ENCODE measurements at places on chromosomes 3 and 15.

GRCh38 chr15:58203537-58203936 is 65.4 kb downstream of the AQP9 start:
- no peak overlapping the region for H3K4me3 ChIP-seq
- H3K27ac ChIP-seq = no peak overlapping the region
- H3K4me1 ChIP-seq = no peaks in the 10 kb centered on the region
- H3K27me3 ChIP-seq = no peaks in the 10 kb centered on the region
- DNase-seq = no peak

DNA sequence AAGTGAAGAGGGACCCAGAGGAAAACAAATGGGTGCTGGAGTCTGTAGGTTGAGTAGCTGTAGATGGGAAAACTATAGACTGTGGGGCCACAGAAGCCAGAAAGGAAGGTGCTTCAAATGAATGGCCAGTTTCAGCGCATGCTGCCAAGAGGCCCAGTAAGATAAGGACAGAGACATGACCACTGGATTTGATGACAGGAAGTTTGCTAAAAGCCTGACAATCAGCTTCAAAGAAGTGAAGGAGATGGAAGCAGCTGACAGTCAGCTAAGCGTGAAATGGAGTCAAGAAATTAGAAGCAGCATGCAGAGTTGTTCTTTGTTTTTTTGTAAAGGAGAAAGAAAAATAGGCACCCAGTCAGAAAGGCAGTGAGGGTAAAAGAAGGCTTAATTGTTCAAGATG is 24.9 kb downstream of the TXNRD3 start:
- H3K4me1 ChIP-seq = peaks cover 2% of the 10 kb centered on the region
- no peak overlapping the region for H3K27ac ChIP-seq
- no peak overlapping the region for H3K4me3 ChIP-seq
- no peaks in the 10 kb centered on the region for H3K36me3 ChIP-seq
- DNase-seq = peak; percentile 27
- no peaks in the 10 kb centered on the region for H3K27me3 ChIP-seq

GRCh38 chr15:58438956-58439355 is 7.2 kb downstream of the LIPC start:
- H3K27ac ChIP-seq = no peak overlapping the region
- DNase-seq = peak; percentile 66
- no peaks in the 10 kb centered on the region for H3K36me3 ChIP-seq
- peaks cover 14% of the 10 kb centered on the region for H3K4me1 ChIP-seq
- no peaks in the 10 kb centered on the region for H3K27me3 ChIP-seq
- H3K4me3 ChIP-seq = no peak overlapping the region

GRCh38 chr3:54530944-54531343 is 396.9 kb downstream of the LRTM1 start:
- no peak overlapping the region for H3K27ac ChIP-seq
- no peaks in the 10 kb centered on the region for H3K36me3 ChIP-seq
- no peak for DNase-seq

DNA sequence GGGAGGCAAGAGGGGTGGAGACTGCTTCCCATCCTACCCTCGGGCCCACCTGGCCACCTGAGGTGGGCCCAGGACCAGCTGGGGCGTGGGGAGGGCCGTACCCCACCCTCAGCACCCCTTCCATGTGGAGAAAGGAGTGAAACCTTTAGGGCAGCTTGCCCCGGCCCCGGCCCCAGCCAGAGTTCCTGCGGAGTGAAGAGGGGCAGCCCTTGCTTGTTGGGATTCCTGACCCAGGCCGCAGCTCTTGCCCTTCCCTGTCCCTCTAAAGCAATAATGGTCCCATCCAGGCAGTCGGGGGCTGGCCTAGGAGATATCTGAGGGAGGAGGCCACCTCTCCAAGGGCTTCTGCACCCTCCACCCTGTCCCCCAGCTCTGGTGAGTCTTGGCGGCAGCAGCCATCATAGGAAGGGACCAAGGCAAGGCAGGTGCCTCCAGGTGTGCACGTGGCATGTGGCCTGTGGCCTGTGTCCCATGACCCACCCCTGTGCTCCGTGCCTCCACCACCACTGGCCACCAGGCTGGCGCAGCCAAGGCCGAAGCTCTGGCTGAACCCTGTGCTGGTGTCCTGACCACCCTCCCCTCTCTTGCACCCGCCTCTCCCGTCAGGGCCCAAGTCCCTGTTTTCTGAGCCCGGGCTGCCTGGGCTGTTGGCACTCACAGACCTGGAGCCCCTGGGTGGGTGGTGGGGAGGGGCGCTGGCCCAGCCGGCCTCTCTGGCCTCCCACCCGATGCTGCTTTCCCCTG is 2.2 kb upstream of the FES start:
- no peak overlapping the region for H3K4me3 ChIP-seq
- H3K27me3 ChIP-seq = no peaks in the 10 kb centered on the region
- H3K27ac ChIP-seq = no peak overlapping the region

- no peak overlapping the region for H3K4me3 ChIP-seq
- no peak for DNase-seq
- H3K4me1 ChIP-seq = no peaks in the 10 kb centered on the region
- H3K27me3 ChIP-seq = no peaks in the 10 kb centered on the region
- no peak overlapping the region for H3K27ac ChIP-seq
- H3K36me3 ChIP-seq = no peaks in the 10 kb centered on the region
These were observed 32.5 kb downstream of the GMNC start for GRCh38 chr3:190830031-190830430.

DNA sequence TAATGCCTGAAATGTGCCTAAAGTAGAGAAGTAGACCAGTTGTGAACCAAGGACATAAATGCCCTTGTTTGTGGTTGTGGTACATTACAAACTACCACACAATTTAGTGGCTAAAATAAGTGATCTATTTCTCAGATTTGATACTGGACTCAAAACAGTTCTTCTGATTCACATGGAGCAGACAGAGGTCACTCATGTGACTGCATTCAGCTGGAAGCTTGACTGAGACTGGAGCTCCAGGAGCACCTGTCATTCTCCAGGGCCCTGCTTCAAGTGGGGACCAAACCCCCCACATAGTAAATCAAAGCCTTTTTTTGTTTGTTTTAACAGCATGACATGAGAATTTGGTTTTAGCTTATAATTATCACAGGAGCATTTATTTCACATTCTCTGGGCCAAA is 301.2 kb downstream of the OXSM start:
- H3K27me3 ChIP-seq = no peaks in the 10 kb centered on the region
- no peak for DNase-seq
- no peak overlapping the region for H3K4me3 ChIP-seq
- H3K27ac ChIP-seq = no peak overlapping the region
- no peaks in the 10 kb centered on the region for H3K36me3 ChIP-seq

- H3K4me3 ChIP-seq = no peak overlapping the region
- H3K27ac ChIP-seq = no peak overlapping the region
- H3K27me3 ChIP-seq = no peaks in the 10 kb centered on the region
These were observed 21.5 kb downstream of the SSUH2 start for GRCh38 chr3:8622873-8623691.

GRCh38 chr15:38129531-38130204 is 123.0 kb upstream of the SPRED1 start:
- no peak overlapping the region for H3K27ac ChIP-seq
- H3K4me3 ChIP-seq = no peak overlapping the region
- H3K36me3 ChIP-seq = no peaks in the 10 kb centered on the region
- H3K27me3 ChIP-seq = no peaks in the 10 kb centered on the region

DNA sequence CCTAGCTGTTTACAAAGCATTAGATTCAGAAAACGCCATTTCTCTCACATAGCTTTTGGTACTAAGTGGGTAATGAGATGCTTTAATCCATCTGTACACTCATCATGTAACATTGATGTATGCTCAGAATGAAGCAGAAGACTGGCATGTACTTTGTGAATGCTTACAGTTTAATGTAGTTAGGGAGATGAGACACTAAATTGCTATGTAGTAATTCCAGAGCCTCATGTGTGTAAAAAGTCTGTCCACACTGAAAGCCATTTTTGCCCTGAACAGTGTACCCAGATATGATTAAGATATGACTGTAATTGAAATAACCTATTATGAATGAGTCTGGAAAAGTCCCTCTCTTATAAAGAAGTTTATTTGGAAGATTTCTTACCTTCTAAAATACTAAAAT is 66.5 kb downstream of the ARMC8 start:
- no peaks in the 10 kb centered on the region for H3K27me3 ChIP-seq
- DNase-seq = no peak
- H3K27ac ChIP-seq = no peak overlapping the region

- H3K36me3 ChIP-seq = no peaks in the 10 kb centered on the region
- H3K27ac ChIP-seq = no peak overlapping the region
These were observed 20.0 kb upstream of the CMTM7 start for GRCh38 chr3:32371461-32372212.

DNA sequence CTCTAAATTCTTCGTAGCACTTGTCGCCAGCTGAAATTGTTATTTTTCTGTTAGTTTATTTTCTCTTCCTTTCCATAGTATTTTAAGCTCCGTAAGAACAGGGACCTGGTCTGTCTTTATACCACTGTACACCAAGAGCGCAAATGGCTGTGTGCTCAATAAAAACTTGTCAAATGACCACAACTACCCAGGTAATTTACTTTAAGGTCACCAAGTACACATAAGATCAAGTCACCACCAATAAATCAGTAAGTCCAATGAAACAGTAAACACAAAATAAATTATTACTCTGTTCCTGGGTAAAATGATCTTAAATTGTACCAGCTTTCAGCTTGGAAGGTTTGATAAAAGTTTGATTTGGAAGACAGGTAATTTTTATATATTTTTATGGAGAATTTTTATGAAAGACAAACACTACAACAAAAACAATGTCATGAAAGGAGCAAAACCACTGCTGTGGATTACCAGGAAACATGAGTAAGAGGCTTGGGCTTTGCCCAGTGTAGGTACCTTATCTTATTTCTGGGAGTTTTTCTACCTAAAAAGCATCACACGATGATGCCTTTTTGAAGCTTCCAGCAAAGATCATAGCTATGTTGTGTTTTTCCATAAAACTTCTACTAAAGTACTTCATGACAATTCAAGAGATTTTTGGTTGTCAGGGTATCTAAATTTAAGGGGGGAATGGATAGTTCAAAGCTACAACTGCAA is 406.8 kb downstream of the SHQ1 start:
- H3K4me3 ChIP-seq = no peak overlapping the region
- no peak overlapping the region for H3K27ac ChIP-seq

- no peaks in the 10 kb centered on the region for H3K36me3 ChIP-seq
- H3K4me1 ChIP-seq = no peaks in the 10 kb centered on the region
- H3K4me3 ChIP-seq = no peak overlapping the region
- H3K27ac ChIP-seq = no peak overlapping the region
- DNase-seq = peak; percentile 90
- H3K27me3 ChIP-seq = no peaks in the 10 kb centered on the region
These were observed 27.0 kb downstream of the KATNBL1 start for GRCh38 chr15:34182942-34183341.

Measured in mesendoderm (in vitro differentiated cells).